ENCODE measurements at places on chromosomes 5 and 9.

- no peak for DNase-seq
These were observed 242.2 kb downstream of the SMARCA2 start for GRCh38 chr9:2257248-2257929.

DNA sequence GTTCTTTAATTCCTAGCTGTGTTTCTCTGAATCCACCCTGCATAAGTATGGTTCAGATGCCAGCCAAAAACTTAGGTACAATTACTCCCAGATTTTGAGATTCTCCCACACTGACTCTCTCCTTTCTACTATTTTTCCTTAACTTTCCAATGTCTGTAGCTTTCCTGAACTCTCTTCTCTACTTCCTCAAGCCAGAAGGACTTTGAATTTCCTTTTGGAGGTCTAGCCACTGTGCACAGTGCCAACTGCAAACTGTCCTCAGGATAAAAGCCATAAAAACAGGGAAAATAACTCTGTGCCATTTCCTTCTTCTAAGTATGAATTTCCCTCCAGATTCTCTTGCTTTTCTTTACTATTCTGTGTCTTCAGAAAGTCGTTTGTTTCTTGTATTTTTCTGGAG, 157.2 kb downstream of the AP3B1 start:
- DNase-seq, result no peak

DNA sequence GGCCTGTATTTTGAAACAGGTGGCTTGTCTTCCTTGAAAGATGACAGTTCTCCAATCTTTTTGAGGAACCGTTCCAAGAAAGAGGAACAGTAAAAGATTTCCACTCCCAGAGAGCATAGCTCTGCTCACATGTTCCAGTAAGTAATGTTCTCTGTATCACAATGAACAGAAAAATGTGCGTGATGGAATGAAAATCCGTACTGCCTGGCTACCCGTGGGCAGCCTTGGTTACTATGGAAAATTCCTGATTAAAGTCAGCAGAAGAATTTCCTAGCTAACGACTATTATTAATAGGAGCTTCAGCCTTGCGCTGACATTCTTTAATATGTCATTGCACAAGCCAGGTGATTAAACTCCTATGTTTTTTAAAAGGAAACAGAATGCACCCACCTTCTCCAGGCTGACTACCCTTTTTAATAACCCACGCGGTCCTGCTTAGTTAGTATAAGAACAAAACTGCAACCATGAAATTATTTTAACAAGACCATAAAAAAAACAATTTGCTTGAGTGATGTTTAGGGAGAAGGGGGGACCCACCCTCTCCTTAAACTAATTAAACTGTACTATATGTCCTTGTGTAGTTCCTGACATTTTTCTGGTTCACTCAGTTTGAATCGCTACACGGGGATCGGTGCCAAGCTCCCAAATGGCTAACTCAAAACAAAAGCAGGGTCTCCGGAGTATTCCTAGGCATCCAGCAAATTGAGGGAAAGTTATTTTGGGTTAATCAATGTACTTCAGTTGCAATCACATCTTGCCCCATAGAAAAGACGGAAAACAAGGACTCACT, 54.8 kb upstream of the CPEB4 start:
- no peak for DNase-seq

DNA sequence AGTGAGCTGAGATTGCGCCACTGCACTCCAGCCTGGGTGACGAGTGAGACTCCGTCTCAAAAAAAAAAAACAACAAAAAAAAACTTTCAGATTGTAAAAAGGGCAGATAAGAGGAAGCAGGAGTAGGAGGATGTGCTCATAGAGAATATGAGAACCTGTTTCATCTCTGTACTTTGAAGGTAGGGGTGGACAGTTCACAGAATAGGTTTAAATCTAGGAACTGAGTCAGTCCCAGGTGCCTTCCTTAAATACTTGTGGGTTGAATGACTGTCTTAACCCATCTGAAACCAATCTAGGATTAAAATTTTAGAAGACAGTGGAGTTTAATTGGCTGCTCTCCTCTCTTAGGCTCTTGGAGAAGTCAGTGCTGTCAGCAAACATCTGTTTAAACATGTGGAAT, 12.4 kb downstream of the POLK start:
- no peak for DNase-seq
